ENCODE measurements at places on chromosomes 7 and 10.
A peak's percentile ranks its signal among the peaks of the same experiment; 100 is the strongest.

GRCh38 chr7:26441611-26442277 is 150.1 kb downstream of the SNX10 start:
- no peak for DNase-seq

DNA sequence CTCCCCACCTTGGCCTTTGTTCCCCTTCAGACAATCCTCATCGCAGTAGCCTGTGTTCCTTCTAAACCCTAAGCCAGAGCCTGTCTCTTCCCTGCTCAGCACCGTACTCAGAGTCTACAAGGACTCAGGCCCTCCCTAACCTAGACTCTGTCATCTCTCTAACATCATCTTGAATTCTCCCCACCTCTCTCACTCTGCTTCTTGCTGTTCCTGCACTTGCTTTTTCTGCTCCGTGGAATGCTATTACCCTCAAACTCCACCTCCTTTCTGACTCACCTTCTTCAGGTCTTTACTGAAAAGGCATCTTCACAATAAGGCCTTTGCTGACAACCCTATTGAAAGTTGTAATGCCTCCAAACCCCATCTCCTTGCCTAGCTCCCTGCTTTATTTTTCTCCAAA is 141.0 kb downstream of the DKK1 start:
- no peak for DNase-seq

- no peak for DNase-seq
Observed at GRCh38 chr7:137625197-137625596, 221.6 kb downstream of the DGKI start.

GRCh38 chr10:8402576-8402975 is 348.1 kb downstream of the GATA3 start:
- DNase-seq, result no peak

DNA sequence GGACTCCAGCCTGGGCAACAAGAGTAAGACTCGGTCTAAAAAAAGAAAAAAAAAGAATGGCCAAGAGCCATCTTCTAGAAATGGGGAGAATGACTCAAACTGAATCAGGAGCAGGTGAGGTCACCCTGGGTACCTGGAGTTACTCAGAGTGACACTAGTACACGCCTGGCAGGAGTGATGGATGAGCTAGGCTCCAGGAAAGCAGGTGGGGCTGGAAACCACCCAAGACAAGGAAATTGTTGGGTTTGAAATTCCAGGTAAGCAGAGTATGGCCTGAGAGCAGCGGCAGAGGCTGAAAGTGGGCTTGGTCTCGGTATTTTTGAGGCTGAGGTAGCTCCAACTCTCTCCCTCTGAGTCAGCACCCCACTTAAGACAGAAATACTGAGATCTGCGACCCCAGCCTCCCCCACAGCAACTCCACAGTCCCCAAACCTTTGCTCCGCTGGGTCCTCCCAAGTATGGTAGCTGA is 18.5 kb downstream of the DDIT4 start:
- DNase-seq, result no peak

DNA sequence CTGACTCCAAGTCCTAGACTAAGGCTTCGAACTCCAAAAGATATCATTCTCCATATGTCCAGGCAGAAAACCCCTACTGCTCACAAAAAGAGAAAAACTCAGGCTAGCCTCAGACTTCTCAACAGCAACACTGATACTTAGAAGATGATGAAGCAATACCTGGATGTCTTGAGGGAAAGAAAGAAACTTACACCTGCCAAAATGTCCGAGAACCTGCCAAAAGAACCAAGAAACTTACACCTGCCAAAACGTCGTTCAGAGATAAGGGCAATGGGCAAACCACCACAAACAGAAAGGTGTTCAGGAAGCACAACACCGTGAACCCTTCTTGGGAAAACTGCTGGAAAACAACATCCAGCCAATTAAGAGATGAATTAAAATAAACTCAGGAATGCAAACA is 15.3 kb downstream of the ABLIM1 start:
- no peak for DNase-seq

- DNase-seq, result no peak
Observed at GRCh38 chr10:11604865-11605650, 6.4 kb downstream of the USP6NL start.

- no peak for DNase-seq
Observed at GRCh38 chr7:158351481-158351880, 236.1 kb downstream of the PTPRN2 start.

GRCh38 chr7:1330801-1331425 is 98.2 kb downstream of the UNCX start:
- peak; percentile 58 for DNase-seq

- no peak for DNase-seq
Observed at GRCh38 chr10:49171326-49172060, 16.7 kb downstream of the TMEM273 start.

DNA sequence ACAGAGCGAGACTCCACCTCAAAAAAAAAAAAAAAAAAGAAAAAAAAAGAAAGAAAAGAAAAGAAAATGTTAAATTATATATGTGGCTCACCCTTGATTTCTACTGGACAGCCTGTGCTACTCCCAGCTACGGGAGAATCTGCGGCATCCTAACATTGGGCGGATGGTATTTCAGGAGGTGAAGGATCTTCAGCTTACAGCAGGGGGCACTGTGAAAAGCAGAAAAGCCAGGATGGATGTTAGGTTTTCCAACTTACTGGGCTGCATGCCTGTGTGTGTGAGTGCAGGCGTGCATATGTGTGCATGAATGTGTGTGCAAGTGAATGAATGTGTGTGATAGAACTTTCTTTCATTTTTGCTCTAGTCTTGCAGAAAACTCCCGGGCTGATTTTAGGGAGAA is 1066.5 kb downstream of the TYW1 start:
- peak; percentile 18 for DNase-seq

- DNase-seq, result no peak
Observed at GRCh38 chr7:131279044-131279443, 48.6 kb upstream of the MKLN1 start.

GRCh38 chr7:32470871-32471270 is 19.3 kb downstream of the LSM5 start:
- no peak for DNase-seq

DNA sequence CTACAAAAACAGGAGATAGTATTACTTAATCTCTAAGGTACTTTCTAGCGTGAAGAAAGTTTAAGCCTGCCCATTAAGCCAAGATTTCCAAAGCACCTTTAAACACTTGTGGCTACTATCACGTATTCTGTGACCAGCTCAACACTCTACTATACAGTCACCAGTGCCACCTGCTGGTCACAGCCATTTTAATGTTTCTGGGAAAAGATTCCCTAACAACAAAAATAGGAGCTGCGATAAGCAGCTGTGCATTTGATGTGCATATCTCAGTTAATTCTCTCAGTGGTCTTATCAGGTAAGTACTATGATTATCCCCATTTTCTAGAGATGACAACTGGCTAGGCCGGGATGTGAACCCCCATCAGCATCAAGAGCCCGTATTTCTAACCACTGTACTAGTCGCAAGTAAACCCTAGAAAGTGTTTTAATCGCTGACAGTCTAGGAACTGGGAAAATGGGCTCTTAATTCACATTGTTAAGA is 860 bp downstream of the SEC31B start:
- DNase-seq, result peak; percentile 43

- DNase-seq, result no peak
Observed at GRCh38 chr10:35581655-35582054, 23.5 kb upstream of the GJD4 start.

GRCh38 chr7:55134786-55135185 is 116.0 kb downstream of the EGFR start:
- DNase-seq, result no peak

GRCh38 chr10:70753026-70753663 is 32.0 kb downstream of the TBATA start:
- DNase-seq, result no peak

DNA sequence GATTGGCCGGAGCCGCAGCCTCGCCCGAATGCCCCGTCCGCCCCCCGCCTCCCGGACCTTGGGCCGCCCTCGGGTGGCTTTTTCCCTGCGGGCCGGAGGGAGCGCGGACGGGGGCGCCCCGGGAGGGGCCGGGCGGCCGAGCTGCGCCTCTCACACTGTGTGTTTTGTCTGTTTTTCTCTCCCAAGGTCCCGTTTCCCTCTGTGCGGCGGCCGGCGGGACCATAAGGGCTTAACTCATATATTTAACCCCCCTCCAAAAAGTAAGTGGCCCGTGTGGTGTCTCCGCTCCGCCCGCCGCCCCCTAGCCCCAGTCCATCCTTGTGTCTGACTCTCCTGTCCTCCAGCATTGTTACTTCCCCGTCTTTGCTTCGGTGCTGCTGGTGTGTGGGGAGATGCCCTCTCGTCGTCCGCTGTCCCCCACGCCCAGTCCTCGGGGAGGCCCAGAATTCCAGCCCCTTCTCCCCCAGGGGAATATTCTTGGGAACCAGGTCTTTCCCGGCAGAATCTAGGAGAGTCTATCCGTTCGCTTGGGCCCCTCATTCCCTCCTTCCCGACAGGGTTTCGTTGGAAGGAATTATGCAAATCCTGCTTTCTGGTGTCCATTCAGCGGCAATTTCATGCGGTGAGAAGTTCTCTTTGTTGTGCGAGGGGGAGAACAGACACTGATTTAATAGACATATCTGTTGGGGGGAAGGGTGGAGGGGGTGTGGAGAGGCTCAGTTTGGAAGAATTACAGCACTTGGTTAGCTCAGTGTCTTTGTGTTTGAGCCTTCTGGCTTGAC is 1.3 kb downstream of the LCOR start:
- DNase-seq, result peak; percentile 72

GRCh38 chr10:95907456-95908253 is at the start of gene CC2D2B:
Gene CC2D2B, plus strand, starts transcription at chr10:95907975. Its CDS starts 3,349 bp downstream, at chr10:95911324.
- peak; percentile 68 for DNase-seq

- DNase-seq, result no peak
Observed at GRCh38 chr7:139709485-139709884, 68.3 kb downstream of the HIPK2 start.

GRCh38 chr7:45026013-45026412 is 26.0 kb downstream of the CCM2 start:
- no peak for DNase-seq

DNA sequence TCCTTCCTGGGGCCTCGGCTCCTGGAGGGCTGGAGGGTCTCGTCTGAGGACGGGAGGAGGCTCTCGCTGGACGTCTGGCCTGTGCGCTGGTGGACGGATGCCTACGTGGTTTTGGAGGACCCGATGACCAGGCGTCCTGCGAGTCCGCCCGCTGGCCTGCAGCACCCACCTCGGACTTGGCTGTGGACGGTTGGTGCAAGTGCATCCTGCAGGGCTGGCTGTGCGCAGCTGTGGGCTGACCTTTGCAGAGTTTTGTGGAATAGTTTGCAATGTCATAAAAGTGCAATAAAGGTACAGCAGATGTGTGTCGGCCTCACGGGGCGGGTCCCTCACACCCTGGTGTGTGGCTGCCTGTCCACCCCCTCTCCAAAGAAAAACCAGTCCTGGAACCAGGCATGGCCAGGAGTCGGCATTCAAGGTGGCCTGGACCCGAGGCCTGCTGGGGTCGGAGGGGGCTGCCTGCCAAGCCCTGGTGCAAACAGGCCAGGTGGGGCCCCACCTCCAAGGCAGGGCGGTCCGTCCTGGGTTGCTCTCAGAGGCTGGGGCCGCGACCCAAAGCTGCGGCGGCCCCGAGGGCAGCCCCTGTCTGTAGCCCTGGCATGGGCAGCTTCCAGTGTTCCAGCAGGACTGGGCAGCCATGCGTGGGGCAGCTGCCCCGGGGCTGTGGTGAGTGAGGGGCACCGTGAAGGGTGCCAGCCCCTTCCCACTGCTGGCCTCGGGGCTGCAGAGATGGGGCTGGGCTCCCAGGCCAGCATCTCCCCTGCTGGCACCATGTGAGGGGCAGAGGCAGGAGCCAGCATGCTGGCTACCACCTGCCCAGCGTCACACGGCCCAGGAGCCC is 29.3 kb upstream of the FOXL3 start:
- DNase-seq, result no peak
